Stimulated activated CD4-positive, alpha-beta T cell treated with anti-CD3 and anti-CD28 coated beads, TNF-alpha, amount 100 ng/mL, for 4 hours (primary cell): ENCODE measurements at places on chromosomes 16 and 17.

DNA sequence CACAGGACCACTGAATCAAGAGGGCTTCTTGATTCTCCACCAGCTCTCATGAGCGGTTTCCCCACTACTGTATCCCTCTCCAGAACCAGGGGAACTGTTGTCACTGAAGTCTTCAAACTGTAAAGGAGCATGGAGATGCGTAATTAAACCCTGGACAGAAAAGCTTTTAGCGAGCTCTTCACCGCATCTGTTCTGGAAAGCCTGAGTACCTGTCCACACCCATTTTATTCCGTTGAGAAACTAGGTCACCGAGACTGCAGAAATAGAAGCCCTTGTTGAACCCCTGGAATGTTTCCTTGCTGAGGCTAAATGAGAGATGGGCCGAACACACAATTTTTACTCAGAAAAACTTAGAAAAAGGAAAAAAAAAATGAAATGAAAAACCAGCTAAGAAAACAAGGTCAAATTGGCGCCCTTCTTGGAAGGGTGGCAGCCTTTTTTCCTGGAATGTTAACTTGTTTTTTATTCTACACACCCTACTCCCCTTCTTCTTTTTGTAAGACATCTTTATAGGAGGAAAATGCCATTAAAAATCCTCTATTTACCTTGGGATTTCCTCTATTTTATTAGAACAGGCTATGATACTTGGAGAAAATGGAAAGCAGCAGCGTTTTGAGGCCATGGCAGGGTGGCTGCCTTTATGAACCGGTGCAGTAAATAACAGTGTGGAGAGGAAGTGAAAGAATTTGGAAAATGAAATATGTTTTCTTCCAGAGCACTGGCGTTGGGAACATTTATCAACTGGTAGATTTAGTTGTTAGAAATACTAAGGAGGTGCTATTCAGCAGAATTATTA is 52.6 kb upstream of the CRISPLD2 start:
- DNase-seq: no peak

- DNase-seq: no peak
Observed at GRCh38 chr17:75548813-75549212, 23.3 kb downstream of the LLGL2 start.

- DNase-seq: no peak
Observed at GRCh38 chr16:89341697-89342694, 124.5 kb downstream of the ZNF778 start.

- DNase-seq: no peak
Observed at GRCh38 chr16:23286131-23286532, 16.0 kb upstream of the SCNN1B start.

- DNase-seq: no peak
Observed at GRCh38 chr17:76744747-76745146, 6.8 kb downstream of the MFSD11 start.

DNA sequence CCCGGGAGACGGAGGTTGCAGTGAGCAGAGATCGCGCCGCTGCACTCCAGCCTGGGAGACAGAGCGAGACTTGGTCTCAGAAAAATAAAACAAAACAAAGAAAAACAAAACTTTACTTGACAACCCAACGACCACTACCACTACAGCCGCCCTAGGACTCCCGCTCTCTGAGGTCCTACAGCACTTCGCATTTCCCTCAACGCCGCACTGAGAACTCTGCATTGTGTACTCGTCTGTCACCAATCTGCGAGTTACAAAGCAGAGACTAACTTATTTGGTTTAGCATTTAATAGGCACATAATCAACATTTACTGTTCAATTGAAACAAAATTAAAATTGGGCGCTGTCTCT is 479 bp upstream of the ZNF207 start:
- DNase-seq: no peak

GRCh38 chr17:40021451-40021971 is 6.3 kb downstream of the CSF3 start:
- no peak for DNase-seq

DNA sequence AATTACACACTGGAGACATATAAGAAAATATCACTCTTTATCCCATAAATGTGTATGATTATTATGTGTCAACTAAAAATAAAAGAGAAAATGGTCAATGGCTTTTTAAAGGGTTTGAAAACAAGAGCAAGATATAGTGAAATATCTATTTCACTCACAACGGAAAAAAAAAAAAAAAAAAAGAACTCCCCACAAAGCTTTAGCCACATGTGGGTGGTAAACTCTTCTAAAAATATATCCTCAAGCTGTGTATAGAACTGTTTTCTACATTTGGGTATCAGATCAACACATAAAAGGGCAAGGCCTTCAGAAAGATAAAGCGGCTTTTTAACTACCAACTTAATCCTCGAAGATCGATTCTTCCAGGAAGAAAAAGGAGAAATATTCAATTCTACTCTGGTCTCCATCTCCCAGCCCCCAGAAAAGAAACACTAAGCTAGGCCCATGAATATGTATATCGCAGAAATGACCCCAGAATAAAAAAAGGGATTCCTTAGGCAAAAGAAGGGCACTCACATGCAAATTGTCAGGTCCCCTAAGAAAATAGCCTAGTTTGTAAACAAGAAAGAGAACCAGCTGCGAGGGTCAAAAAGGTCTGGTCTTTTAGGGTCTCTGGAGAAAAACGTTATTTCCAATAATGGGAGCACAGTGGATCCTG is 4.4 kb downstream of the LITAF start:
- no peak for DNase-seq
